ENCODE measurements at places on chromosomes 3 and 15. TPM values are rescaled to one million over a fixed set of nuclear protein-coding genes. Genes with fewer than 3 reads are reported as not detected.
A peak's percentile ranks its signal among the peaks of the same experiment; 100 is the strongest.

Gene ACAN
- not detected for total RNA-seq

Gene AADACL2
- total RNA-seq, result not detected

Gene TMIE
- total RNA-seq, result under 0.01 TPM

- no peak for DNase-seq
These were observed 115.6 kb downstream of the SENP2 start for GRCh38 chr3:185701611-185702261.

DNA sequence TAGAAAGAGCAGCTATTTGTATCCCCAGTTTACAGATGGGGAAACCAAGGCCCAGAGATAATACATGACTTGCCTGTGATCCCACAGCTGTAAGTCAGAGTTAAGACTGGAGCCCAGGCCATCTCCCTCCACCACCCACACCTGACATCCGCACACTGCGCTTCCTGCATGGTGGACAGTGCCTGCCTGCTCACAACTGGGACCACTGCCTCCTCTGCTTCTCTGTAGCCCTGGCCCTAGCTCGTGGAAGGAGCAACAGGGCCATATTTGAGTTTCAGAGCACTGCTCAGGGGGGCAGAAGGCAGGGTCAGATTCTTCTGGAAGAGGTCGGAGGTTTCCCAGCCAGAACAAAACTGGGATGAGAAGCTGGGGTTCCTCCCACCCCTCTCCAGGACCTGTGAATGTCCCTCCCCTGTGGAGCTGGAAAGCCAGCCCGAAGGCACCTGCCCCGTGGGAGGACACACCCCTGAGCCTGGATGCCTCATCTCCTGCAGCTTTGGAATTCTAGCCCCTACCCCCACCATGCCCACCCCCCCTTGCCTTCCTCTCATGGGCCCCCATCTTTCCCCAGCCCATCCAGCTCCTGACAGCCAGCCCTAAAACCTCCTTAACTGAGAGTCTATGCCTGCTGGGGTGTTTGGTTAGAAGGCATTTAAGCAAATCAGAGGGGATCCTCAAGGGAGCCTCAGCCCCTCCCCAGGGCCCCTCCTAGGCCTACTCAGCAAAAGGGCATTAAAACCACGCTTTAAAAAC lies 100.1 kb downstream of the TPRA1 start:
- no peak for DNase-seq

DNA sequence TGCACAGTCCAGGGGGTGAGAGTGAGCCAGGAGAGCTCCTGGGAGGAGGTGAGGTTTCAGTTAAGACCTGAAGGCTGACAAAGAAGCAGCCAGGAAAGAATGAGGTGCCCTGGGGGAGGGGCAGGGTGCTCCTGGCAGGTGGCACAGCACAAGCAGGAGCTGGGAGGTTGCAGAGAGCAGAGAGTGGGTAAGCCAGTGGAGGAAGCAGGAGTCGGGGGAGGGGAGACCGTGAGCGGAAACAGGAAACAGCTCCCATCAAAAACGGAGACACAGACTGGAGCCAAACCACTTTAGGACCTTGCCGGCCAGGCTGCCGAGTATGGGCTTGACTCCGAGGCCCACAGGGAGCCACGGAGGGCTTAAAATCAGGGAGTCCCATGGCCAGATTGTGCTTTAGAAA lies 12.1 kb upstream of the FBLN2 start:
- no peak for DNase-seq

DNA sequence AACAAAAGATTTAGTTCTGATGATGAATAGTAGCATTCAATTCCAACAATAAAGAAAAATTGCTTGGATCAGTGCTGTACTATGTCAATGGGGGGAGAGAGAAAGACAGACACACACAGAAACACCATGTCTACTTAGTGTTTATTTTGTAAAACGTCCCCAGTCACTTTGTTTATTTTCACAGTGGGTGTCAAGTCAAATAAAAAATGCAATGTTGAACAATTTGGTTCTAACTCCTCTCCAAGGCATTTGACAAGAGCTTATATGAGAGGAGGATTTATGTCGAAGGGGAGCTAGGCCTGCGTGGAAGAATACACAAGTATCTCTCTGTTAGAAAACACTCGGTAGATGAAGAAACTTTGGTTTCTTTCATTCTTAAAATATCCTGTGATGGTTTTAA lies 201.7 kb upstream of the SLC2A2 start:
- DNase-seq, result peak; percentile 41

DNA sequence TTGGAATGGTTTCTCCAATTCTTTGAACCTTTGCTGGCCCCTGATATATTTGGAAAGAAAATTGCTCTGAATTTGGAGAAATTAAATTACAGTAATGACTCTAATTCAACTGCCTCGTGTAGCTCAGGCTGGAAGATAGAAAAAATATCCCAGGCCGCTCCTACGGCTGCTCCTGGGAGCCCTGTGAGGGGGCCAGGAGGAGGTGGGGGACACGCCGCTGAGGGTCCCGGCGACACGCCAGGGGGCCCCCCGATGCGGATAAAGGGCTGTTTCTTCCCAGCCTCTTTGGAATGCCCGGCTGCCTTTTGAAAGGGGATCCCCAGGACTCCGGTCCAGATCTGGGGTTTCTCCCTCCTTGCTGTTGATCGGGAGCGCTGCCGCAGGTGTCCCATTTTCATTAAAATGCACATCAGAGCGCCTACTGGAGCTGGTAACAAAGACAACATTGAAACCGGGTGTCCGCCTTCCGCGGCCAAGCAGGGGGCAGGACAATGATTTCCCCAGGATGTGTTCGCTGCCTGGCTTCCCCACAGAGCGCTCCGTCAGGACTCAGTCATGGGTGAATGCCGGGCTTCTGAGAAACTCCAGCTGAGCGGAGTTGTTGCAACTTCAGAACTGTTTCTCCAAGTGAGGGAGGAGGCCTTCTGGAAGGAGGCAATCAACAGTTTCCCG lies 200.1 kb upstream of the KBTBD8 start:
- DNase-seq, result peak; percentile 51

DNA sequence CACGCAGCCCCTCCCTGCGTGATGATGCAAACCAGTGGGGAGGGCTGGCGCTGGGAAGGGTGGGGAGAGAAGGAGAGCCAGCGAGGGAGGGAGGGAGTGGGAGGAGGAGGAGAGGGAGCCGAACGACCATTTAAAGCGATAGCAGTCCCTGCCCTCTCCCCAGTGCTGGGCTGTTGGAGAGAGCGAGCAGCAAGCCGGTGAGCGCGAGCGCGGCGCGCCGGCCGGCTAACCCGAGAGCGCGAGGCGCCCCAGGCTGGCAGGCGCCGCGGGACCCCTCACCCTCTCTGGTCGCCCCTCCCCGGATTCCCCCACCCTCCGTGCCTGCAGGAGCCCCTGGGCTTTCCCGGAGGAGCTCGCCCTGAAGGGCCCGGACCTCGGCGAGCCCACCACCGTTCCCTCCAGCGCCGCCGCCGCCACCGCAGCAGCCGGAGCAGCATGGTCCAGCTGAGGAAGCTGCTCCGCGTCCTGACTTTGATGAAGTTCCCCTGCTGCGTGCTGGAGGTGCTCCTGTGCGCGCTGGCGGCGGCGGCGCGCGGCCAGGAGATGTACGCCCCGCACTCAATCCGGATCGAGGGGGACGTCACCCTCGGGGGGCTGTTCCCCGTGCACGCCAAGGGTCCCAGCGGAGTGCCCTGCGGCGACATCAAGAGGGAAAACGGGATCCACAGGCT lies at the start of gene GRM7:
Gene GRM7, plus strand, starts transcription at position 162 of the 671 bp plus-strand sequence.
- no peak for DNase-seq

Data from fibroblast of villous mesenchyme (primary cell).